NCI-H1694 (cell line): ENCODE measurements at places on chromosomes 6 and 20.
A peak's percentile ranks its signal among the peaks of the same experiment; 100 is the strongest.

- DNase-seq, result no peak
Observed at GRCh38 chr20:51199920-51200319, 177.0 kb upstream of the KCNG1 start.

DNA sequence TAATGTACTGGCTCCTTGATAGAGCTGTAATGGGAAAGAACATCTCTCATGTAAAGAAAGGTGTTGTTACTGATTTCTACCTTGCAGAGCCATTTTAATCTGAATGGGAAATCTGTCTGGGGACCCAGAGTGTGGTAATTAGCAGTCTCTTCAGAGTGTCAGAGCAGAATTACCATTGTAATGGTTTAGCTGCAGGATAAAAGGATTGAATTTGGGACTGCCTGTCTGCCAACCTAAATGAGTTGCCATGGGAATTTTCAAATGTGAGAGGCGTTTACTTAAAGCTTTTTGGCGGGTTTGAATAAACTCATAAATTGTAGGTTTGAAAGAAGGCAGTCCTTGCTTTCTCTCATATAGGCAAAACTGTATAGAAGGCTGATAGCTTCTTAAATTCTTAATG lies 128.8 kb downstream of the QKI start:
- DNase-seq, result no peak

DNA sequence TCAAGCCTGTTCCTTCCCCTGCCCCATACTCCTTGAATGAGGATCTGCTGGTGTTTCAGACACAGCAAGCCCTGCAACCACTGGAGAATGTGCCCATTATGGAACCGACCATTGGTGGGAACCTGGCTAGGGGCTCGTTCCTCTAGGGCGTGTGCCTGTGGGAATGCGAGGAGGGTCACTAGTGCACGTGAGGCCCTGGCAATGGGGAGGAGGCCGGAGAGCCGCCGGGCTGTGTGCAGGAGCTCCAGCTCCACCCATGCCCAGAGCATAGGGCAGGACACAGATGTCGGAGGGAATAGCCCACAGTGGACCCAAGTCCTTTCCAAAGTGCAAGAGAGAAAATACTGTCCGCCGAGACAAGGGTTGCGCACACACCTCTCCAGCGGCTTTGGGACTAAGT lies 99.3 kb downstream of the ERMARD start:
- DNase-seq, result no peak

GRCh38 chr6:16731478-16732051 lies 29.7 kb downstream of the ATXN1 start:
- DNase-seq, result no peak

DNA sequence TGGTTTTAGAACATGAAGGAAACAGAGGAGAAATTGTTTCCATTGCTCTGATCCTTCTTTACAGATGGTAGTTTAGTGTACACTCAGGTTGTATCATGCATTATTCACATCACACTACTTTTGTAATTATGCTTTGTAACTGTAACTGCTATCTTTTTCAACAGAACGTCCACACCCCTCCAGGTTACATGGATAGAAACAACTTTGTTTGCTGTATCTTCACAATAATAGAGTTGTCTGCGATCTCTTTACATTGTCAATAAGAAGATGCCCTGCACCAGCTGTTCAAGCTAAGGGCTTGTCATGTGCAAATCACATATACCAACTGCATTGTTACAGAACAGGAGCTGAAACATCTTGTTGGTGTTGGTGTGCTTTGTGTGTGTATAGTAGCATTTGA lies 67.9 kb upstream of the MAP7 start:
- no peak for DNase-seq

- peak; percentile 18 for DNase-seq
Observed at GRCh38 chr6:74409447-74409846, 713.4 kb downstream of the CD109 start.

DNA sequence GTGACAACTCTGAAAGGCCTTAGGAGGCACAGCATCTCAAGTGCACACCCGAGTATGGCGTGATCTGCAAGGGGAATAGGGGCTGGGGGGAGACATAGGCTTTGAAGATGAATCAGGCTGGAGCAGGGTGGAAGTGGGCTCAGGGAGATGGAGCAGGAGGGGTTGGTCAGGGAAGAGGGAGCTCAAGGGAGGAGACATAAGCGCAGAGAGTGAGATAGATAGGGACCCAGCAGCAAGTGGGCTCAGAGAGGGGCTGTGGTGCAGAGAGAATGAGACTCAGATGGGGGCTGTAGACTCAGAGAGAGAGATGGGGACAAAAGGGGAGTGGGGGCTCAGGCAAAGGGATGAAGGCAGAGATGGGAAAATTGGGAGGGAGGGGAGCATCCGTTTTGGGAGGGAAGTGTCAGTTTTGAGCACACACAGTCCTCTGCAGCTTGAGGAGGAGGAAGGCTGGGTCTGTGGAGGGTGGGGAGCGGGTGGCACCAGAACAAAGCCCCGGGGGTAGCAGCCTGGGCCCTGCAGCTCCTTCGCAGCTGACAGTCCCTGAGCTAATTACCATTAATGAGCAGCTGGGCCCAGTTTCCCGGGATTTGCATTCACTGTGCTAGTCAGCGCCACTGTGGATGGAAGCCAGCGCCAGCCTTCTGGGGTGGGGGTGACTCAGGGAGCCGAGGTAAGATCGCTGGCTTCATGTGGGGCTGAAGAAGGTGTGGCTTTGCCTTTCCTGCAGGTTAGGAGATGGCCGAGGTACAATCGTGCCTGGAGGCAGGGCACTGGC lies 18.7 kb downstream of the SRXN1 start:
- peak; percentile 81 for DNase-seq

- DNase-seq, result no peak
Observed at GRCh38 chr6:20365456-20365855, 36.2 kb upstream of the E2F3 start.

DNA sequence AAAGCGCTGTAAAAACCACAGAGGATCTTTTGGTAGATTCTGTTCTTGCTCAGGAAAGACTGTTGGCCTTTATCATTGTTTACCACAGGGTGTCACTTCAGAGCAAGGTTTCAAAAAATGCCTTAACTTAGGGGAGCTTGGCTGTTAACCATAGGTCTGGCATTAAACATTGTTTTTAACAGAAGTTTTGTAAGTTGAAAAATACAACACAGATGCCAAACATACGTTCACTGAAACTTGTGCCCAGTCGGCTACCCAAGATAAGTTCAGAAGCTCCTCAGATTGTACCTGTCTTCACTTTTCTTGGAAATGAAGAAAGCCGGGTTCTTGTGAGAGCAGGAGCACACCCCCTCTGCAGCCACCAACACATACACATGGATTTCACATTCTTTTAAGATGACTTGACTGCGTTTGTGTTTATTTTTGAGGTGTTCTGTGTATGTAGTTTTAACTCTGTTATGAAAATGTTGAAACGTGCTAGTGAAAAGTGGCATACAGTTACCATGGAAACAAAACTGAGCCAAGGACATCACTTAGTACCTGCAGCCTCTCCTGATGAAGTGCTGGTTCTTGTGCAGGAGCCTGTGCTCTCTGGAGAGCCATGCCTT lies 64.9 kb downstream of the SYCP2L start:
- peak; percentile 53 for DNase-seq

- DNase-seq, result no peak
Observed at GRCh38 chr6:130959951-130960350, 103.1 kb downstream of the EPB41L2 start.

GRCh38 chr20:24469116-24469893 lies at the start of gene SYNDIG1:
Gene SYNDIG1, plus strand, starts transcription at chr20:24469629. Its CDS starts 73,469 bp downstream, at chr20:24543098.
- DNase-seq, result no peak

GRCh38 chr6:15689586-15690482 lies 27.0 kb upstream of the DTNBP1 start:
- no peak for DNase-seq

- no peak for DNase-seq
Observed at GRCh38 chr20:694496-694895, 18.9 kb upstream of the SCRT2 start.

- DNase-seq, result no peak
Observed at GRCh38 chr6:80502871-80503270, 396.4 kb downstream of the BCKDHB start.

DNA sequence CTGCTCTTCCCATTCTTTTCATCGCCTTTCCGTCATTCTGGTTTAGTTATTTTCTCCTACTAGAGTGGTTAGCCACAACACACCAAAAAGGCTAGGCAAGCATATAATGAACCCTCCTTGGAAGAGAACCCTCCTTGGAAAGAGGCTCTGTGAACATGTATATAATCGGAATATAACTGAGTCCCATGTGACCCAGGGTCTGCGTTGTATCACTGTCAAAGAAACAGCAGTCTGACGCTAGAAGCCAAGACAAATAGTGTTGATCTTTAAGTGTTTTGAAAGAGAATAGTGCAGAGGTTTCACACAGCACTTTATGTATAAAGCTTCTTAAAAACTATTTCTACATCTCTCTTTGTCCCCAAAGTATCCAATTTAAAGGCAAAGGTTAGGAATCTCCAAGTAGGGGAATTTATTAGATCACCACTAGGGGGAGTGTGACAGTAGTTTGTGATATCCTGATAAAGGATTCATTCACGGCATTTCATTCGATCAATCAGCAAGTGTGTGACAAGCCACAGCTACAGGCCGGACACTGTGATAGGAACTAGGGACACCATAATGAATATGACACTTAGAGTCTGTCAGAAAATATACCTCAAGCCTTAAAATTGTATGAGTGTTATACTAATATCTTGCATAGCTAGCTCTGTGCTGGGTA lies 395.3 kb downstream of the CD109 start:
- peak; percentile 38 for DNase-seq

DNA sequence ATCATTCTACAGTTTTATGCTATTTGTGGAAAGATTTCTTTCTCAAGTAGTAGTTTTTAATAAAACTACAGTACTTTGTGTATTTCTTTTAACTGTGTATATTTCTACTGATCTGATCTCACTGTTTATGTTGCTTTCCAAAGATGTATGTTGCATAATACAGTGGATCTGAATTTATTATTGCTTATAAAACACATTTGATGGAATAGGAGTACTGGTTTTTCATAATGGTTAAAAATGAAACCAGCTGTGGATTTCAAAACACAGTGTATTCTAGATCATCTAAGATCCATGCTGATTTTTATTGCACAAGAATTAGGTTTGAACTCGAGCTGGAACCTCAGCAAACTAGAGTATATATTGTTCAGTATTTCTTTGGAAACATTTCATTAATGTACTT lies 8.0 kb downstream of the NKX2-4 start:
- DNase-seq, result no peak

DNA sequence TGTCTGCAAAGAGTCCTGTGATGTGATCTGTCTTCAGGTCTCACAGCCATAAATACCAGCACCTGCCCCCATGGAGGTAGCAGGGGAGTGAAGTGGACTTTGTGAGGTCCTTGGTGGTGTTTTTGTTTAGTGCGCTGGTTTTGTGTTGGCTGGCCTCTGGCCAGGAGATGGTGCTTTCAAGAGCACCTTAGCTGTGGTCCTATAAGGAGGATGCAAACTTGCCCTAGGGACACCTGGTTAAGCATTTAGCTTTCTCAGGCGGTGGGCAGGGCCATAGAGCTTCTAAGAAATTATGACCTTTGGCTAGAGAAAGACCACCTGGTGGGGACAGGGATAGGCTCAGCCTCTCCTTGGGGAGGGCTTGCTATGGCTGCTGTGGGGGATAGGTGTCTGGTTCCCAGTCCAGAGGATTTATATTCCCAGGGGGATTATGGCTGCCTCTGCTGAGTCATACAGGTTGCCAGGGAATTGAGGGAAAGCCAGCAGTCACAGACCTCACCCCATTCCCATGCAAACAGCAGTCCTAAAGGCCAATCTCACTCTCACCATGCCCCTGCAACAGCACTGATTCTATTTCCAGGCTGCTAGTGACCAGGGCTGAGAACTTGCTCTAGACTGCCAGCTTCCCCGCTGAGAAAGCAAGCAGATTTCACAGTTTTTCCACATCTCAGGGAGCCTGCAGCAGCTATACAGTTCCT lies 259.3 kb downstream of the TFAP2B start:
- DNase-seq, result no peak

GRCh38 chr6:161011492-161012480 lies 20.2 kb downstream of the MAP3K4 start:
- no peak for DNase-seq
